ENCODE measurements at places on chromosomes 3 and 15. TPM values are rescaled to one million over a fixed set of nuclear protein-coding genes. Genes with fewer than 3 reads are reported as not detected.

- no peak for DNase-seq
Observed at GRCh38 chr3:123011447-123011846, 16.1 kb downstream of the SEMA5B start.

GRCh38 chr3:132726341-132726823 is 4.2 kb upstream of the NPHP3 start:
- DNase-seq = no peak

- DNase-seq = no peak
Observed at GRCh38 chr3:143850877-143851276, 2.6 kb upstream of the SLC9A9 start.

- no peak for DNase-seq
Observed at GRCh38 chr3:113754494-113755159, 7.8 kb downstream of the ATP6V1A start.

- DNase-seq = no peak
Observed at GRCh38 chr3:117868766-117869165, 1159.2 kb downstream of the TUSC7 start.

DNA sequence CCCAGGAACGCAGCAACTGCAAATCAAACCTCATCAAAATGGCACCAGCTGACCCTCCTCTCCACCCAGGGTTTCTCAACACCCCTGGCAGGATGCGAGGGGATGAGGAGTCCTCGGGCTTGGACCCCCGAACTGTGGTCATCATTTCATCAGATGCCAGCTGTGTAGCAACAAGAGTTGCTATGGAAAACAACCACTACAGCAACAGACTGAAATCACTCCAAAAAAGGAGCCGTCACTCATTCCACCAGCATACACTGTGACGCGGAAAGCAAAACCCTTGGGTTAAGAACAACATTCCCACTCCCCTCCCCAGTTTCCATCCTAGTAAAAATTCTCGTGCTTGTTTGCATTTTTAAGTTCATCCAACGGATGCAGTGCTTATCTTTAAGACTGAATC is 40.1 kb downstream of the VGLL4 start:
- DNase-seq = peak; percentile 94

DNA sequence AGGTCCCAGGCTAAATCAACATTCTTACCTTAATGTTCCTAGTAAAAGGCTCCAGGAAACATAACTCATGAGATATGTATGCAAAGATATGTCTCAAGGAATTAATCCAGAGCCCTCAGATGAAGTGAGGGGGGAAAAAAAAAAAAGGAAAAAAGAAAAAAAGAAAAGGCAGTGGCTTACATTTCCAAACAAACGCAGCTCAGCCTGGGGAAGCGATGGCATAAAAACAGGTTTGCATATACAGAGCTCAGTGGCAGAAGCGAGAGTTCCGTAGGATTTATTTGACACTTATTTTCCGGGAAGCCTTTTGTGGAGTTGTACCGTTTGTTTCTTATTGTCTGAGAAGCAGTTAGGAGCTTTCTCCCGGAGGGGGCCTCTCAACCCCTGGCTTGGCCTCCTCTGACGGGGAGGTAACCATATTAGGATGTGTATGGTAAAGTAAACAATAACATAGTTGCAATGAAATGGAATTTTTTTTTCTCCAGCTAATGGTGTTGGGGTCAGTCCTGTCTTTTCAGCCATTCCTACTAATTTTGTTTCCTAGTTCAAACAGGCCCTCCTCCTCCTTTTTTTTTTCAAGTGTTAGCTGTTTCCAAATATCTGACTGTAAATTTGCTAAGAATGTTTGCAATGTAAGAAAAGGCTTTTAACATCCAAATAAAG is 338.6 kb downstream of the FOXP1 start:
- DNase-seq = no peak

DNA sequence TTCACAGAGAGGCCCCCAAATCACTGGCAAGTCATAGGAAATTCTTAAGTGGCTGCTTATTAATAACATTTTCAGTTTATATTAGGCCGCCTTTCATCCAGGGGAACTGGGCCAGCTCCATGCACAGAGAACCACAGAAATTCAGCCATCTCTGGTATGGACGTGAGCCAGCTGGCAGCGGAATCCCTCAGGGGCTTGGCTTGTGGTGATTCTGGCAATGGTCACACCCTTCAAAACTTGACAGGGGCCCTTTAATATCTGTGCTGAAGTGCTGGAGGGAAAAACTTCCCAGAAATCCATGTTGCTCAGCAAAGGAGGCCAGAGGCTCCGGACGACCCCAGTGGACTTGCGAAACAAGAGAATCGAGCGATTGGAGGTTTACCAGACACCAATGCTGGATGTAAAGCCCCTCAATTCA is 11.3 kb downstream of the PRICKLE2 start:
- DNase-seq = no peak

DNA sequence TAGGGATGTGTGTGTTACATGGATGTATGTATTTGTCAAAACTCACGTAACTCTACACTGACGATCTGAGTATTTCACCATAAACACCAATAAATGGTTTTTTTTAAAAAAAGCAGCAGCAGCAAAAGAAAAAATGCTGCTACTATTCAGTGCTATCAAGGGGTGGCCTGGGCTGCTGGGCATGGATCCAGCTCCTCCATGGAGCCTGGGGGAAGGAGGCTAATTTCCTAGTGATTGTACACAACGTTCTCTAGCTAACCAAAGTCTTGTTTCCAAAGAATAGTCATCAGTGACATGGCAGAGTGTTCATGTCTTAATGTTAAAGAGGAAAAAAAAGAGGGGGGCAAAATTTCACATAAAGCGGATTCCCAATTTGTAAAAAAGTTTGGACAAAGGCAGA is 29.0 kb downstream of the POMGNT2 start:
- no peak for DNase-seq

The MNS1 gene
- total RNA-seq = 1.6 TPM

The ACAN gene
- total RNA-seq = 0.19 TPM

The RCCD1 gene
- total RNA-seq = 15.2 TPM

The ABI3BP gene
- 54.4 TPM for total RNA-seq

The DUOXA2 gene
- total RNA-seq = not detected

The CLSTN2 gene
- total RNA-seq = 9.6 TPM

Data from suprapubic skin (tissue), 4 donors.